SK-MEL-5 (cell line): ENCODE measurements at places on chromosomes 6 and 20. TPM values are rescaled to one million over a fixed set of nuclear protein-coding genes. Genes with fewer than 3 reads are reported as not detected.

The CST5 gene
- total RNA-seq: 0.26 TPM in 1 of 2 replicates, not detected in the other

The SULF2 gene
- 1.9 TPM in 2 replicates for total RNA-seq

The HNF4A gene
- total RNA-seq: 0.03 and 0.05 TPM in 2 replicates

The AVP gene
- not detected in 2 replicates for total RNA-seq

The TBX18 gene
- total RNA-seq: 10.1 and 13.4 TPM in 2 replicates

The SASH1 gene
- 43.7 and 55.0 TPM in 2 replicates for total RNA-seq

The MKKS gene
- total RNA-seq: 19.7 and 21.1 TPM in 2 replicates

The CTNNBL1 gene
- total RNA-seq: 38.7 and 41.5 TPM in 2 replicates

The ARMH2 gene
- not detected in 2 replicates for total RNA-seq

The CDH4 gene
- not detected in 2 replicates for total RNA-seq

The FAM217A gene
- not detected in 2 replicates for total RNA-seq

The KCNK17 gene
- total RNA-seq: not detected in 2 replicates

The HLA-DMB gene
- total RNA-seq: 1.9 and 2.6 TPM in 2 replicates

The LHFPL5 gene
- total RNA-seq: not detected in 2 replicates
